T-helper 22 cell (primary cell): ENCODE measurements at places on chromosomes 16 and 17.

GRCh38 chr16:50535506-50536257 lies 12.5 kb upstream of the NKD1 start:
- no peak for DNase-seq

DNA sequence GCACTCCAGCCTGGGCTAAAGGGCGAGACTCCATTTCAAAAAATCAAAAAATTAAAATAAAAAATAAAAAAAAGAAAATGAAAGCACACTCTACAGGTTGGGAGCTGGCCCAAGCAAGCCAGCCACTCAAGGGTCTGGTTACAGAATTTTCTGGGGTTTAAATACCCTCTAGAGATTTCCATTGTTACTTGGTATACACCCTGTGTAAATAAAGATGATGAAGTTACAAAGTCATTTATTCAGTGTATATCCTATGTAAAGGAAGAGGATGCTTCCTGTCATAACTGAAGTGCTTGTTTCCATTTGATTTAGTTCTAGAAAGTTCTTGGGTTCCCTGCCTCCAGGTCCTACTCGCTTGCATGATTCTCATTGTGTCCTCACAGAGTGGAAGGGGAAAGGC lies 79.9 kb upstream of the C17orf78 start:
- DNase-seq, result no peak

- no peak for DNase-seq
These were observed 91.5 kb downstream of the SNX11 start for GRCh38 chr17:48198950-48199541.

- DNase-seq, result no peak
These were observed 24.0 kb upstream of the CIBAR2 start for GRCh38 chr16:85136213-85136701.

DNA sequence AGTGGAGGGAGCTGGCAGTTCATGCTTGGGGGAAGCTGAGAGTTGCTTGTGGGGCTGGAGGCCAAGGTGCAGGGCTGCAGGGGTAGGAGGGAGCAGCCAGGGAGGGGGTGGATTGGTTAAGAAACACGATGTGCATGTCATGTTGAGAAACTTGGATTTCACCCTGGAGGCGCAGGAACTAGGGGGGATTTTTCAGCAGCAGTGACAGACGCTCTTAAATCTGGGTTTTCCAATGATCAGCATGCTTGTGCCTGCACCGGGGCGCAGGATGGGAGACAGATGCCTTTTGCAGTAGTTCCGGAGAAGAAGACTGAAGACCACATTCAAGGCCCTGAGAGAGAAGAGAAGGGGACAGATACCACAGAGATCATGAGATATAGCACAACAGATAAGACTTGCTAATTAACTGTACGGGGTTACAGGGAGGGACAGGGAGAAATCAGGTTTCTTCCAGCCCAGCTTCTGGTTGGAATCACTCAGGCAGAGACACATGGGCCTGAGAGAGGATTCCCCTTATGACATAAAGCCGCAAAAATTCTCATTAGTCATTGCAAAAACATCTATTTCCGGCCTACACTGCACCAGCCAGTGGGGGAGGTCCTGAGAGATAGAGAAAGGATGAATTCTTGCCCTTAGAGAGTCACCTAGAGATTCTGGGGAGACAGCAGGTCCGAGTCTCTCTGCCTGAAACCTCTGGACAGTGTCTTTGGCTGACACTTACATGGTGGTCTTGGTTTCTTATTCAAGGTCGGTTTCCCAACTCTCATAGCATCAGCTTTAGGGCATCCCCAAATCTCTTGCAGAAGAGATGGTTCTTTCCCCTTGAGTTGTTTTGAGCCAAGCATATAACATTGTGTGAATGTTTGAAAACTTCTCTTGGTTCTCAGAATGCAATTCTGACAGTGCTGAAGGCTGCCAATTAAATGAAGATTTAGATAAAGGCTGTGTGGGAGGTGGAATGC lies 27.1 kb downstream of the CDH13 start:
- peak; percentile 68 for DNase-seq

DNA sequence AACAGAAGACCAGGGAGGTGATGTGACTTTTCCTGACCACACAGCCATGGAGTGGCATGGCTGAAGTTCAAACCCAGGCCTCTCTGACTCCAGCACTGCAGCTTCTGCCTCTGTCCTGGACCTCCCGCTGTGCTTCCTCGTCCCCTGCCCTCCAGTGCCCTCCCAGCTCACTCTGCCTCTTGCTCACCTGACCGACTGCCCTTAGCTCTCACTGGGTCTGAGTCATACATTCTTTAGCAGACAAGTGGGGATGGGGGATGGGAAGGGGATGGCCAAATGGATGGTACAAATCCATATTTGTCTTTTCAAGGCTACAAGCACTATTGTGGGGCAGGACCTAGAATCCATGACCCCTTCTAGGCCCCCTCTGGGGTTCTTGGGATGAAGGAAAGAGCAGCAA lies 33.0 kb downstream of the PITPNM3 start:
- DNase-seq, result no peak

DNA sequence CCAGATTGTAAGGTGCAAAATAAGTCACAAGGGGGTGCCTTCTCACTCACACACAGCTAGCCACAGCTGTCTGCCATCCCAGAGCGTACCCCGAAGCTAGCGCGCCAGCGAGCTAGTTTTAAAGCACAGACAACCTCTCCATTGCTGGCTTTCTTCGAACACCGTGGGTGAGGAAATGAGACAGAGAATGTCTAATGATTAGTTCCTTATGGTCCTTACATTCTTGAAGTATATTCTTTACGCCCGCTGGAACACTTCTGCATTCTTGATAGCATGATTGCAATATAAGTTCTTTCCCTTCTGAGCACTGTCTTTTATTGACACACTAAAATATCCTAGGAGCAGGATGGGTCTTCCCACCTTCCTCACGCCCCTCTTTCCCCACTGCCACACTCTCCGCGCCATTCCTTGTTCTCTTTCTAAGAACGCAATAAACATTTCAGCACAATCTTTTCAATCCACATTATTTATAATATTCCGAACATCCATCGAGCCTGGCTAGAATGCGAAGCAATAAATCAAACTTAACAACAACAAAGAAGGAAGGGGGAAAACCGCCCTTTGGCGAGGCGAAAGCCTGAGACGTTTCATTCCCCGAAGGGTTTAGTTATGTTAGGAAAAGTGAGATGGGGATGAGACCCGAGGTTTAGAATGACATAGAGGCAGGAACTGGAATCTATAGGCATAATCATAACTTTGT lies 251.3 kb downstream of the NTN1 start:
- no peak for DNase-seq

- DNase-seq, result no peak
These were observed 32.1 kb upstream of the LONP2 start for GRCh38 chr16:48212033-48212432.

GRCh38 chr17:4827399-4827798 lies 5.7 kb upstream of the MINK1 start:
- DNase-seq, result no peak

DNA sequence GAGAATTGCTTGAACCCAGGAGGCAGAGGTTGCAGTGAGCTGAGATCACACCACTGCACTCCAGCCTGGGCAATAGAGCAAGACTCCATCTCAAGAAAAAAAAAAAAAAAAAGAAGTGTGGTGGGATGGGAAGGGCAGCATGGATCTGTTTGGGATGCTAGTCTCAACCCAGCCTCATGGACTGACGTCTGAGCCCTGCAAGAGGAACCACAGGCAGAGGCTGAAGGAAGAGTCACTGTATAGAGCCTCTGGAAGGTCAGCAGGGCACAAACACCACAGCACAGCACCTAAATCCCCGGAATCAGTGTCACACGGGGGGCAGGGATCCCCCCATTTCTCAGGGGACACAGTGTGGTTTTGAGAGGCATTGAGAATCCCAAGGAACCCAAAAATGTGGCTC lies 10.9 kb upstream of the CXCL16 start:
- no peak for DNase-seq

DNA sequence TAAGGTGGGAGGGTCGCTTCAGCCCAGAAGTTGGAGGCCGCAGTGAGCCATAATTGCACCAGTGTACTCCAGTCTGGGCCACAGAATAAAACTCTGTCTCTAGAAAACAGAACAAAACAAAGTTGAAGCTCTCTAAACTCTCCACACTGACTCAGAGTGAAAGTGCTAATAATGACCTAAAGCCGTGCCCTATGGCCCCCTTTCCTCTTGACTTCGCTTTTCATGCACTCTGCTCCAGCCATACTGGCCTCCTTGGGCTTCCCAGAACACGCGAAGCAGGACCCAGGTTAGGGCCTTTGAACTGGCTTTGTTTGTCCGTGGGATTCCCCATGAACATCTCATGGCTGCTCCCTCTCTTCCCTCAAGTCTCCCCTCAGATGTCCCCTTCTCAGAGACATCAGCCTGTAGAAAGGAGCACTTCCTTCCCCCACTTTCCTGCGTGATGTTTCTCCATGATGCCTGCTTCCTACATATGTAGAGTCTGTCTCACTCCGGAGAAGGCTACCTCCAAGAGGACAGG lies 18.6 kb upstream of the SPN start:
- no peak for DNase-seq

- no peak for DNase-seq
These were observed 43.8 kb upstream of the NDRG4 start for GRCh38 chr16:58456193-58456592.

DNA sequence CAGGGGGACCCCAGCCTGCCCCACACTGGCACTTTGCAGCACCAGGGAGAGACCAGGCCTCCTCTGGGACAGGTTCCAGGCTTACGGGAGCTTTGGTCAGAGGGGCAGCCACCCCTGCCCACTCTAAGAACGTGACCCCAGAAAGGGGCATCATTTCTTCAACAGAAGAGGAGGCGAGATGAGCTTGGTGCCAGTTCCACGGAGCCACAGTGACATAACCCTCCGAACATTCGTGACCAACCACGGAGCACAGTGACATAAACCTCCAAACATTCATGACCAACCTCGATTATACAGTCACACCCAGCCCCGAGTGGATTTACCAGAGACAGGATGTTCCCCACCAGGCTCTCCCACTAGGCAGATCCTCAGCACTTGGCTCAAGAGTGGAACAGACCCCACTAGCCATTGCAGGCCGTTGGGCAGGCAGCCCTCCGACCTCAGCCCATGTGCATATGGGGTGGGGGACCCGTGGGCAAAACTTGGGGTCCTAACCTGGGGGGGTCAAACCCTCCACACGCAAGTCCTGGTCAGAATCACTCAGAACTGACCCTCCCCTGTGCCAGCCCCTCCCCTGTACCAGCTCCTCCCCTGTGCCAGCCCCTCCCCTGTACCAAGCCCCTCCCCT lies 112.9 kb downstream of the METRNL start:
- DNase-seq, result no peak

DNA sequence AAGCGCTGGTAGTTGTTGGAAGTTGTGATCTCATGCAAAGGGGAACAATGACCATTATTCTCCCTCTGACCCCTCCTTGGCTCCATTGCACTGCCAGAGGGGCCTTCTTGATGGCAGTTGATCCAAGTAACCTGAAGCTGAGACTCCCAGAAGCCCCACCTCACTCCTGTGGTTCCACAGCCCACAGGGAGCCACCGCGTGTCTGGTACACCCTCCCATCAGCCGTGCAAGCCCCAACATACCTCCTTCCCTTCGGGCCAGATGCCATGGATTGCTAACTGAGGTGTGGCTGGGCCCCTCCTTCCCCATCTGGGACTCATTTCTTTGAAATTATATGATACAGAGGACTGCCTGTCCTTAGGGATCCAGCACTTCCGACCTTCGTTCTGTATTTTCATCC lies 17.8 kb downstream of the SAP30BP start:
- no peak for DNase-seq

DNA sequence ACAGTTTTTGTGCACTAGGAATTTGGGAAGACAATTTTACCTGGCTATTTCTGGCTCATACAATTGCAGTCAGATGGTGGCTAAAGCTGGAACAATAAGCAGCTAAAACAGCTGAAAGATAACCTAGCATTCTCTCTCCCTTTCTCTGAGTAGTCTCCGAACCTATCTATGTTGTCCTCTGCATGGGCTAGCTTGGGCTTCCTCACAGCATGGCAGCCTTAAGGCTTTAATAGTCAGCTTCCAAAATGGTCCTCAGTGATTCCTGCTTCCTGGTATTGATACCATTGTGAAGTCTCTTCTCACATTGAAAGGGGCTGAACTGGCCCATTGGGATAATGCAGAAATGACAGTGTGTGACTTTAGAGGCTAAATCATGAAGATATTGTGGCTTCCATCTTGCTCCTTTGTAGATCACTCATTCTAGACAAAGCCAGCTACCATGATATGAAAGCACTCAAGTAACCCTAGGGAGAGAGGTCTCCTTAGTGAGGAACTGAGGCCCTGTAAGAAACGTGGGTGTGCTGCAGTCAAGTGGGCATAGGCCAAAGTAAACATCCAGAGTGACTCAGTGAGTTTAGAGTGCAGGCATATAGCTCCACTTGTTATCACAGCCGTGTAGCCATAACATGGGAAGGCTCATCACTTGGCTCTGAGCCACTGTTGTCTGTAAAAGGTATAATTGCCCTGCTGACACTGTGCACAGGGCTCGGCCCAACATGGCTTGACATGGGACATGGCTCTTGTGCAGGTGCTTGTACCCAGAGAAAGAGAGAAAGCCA lies 5.5 kb upstream of the VKORC1 start:
- no peak for DNase-seq

- no peak for DNase-seq
These were observed 60.1 kb upstream of the MED9 start for GRCh38 chr17:17416400-17417360.

- DNase-seq, result no peak
These were observed 222.0 kb downstream of the HS3ST3B1 start for GRCh38 chr17:14522795-14523387.

DNA sequence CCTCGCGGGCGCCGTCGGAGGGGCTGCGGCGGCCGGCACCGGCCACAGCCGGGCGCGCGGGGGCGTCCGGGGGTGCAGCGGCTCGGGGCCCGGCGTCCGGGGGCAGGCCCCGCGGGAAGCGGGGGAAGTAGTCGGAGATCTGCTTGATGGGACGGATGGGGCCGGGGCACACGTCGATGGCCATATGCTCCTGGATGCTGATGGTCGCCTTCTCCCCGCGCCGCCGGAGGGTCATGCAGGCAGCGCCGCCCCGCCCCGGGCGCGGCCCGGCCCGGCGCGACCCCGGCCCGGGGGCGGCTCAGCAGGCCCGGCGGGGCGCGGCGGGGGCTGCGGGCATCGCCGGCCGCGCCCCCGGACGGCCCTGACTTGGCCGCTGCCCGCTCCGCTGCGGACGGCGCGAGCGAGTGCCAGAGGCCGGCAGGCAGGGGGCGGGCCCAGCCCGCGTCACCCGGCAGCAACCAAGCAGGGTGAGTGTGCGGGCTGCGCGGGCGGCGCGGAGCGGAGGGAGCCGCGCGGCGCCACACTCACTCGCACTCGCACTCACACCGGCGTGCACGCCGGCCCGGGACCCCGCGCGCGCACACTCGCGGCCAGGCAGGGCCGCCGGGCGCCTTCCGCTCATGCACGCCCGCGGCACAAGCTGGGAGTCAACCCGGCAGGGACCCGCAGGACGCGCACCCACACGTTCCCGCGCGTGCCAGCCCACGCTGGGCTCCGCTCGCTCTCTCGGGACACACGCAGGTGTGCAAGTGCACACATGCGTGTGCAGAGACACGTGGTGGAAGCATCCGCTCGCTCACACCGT lies at the start of gene DOC2B:
Gene DOC2B, minus strand, starts transcription at position 406 of the 805 bp plus-strand sequence. Its CDS starts 171 bp downstream, at position 235.
- DNase-seq, result no peak

DNA sequence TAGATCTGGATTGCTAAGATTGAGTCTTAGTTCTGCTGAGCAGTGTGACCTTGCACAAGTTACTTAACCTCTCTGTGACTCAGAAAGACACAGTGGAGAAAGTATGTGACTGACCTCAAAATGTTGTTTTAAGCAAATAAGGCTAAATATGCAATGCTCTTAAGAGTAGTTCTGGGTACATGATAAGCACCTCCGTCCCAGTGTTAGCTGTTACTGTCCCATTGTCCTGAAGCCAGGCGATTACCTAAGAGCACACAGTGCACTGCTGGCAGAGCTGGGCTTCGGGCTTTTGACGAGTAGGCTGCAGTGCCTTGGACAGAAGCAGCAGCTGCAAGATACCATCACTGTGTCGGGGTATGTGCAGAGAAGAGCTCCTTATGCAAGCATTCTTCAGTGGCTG lies 32.7 kb upstream of the FOXF1 start:
- no peak for DNase-seq
